ENCODE measurements at places on chromosomes 12 and 14. TPM values are rescaled to one million over a fixed set of nuclear protein-coding genes. Genes with fewer than 3 reads are reported as not detected.

DNA sequence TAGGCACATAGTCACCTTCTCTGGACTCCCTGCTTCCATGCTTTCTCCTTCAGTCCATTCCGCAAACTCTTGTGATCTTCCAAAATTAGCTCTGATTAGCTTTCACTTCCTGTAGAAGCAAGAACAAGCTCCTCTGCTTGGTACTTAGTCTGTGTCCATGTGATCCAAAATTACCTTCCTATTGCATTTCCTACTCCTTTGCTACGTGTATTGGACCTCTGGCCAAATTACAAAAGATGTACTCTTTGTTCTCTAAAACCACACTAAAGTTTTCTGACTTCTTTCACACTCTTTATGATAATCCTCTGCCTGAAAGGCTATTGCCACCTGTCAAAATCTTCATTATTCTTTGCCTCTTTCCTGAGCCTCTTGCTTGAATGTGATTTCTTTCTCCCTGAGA, 786 bp upstream of the TSFM start:
- no peaks in the 10 kb centered on the region for H3K27me3 ChIP-seq
- H3K4me1 ChIP-seq = peaks cover 47% of the 10 kb centered on the region
- DNase-seq = no peak
- peak overlapping the region; percentile 87 for H3K27ac ChIP-seq
- peaks cover 30% of the 10 kb centered on the region for H3K36me3 ChIP-seq

The CD27 gene
- total RNA-seq = 43.4 TPM

DNA sequence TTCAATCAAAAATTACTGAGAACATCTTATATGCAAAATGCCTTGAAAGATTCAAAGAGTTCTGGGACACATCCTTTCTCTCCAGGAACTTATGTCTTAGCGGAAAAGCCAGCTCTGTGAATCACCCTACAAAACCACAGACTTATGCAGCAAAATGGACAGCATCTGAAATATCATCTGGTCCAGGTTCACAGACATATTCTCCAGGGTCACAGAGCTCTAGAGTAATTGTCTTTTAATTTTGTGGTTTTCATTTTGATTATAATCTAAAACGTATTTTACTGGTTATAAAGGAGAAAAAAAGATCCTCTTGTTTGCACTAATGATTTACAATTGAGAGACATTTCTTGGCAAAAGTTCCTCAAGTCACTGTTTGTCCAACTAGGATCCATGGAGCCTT, 246.2 kb downstream of the MSRB3 start:
- H3K36me3 ChIP-seq = no peaks in the 10 kb centered on the region
- H3K4me1 ChIP-seq = no peaks in the 10 kb centered on the region
- H3K27me3 ChIP-seq = no peaks in the 10 kb centered on the region

GRCh38 chr12:106115440-106115839, 23.3 kb downstream of the NUAK1 start:
- H3K4me3 ChIP-seq = no peak overlapping the region
- DNase-seq = no peak
- peaks cover 6% of the 10 kb centered on the region for H3K4me1 ChIP-seq
- no peaks in the 10 kb centered on the region for H3K36me3 ChIP-seq
- H3K27ac ChIP-seq = no peak overlapping the region
- peaks cover 19% of the 10 kb centered on the region for H3K27me3 ChIP-seq

- no peak overlapping the region for H3K27ac ChIP-seq
- H3K36me3 ChIP-seq = no peaks in the 10 kb centered on the region
- H3K4me3 ChIP-seq = no peak overlapping the region
Observed at GRCh38 chr12:52189376-52190174, 2.2 kb downstream of the KRT80 start.

The CLEC6A gene
- total RNA-seq = not detected

The NFATC4 gene
- total RNA-seq = not detected

The RNASE13 gene
- total RNA-seq = not detected

DNA sequence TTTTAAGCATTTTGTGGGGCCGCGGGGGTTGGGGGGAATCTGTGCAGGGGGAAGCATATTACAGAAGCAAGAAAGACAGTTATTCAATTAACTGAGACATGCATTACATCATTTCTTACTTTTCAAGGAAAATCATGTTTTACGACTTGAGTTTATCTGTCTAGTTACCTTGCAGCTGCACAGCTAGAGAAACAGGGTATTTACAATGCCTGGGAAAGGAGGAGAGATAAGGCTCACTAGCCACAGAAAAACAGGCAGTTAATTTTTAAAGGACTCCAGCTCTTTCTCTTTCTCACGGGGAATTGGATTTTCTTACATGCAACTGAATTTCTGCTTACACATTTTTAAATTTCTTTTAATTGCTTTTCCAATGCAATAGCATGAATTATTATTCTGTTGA, 22.2 kb downstream of the FCF1 start:
- no peak overlapping the region for H3K4me3 ChIP-seq
- peaks cover 39% of the 10 kb centered on the region for H3K36me3 ChIP-seq
- H3K27me3 ChIP-seq = no peaks in the 10 kb centered on the region
- DNase-seq = no peak
- no peaks in the 10 kb centered on the region for H3K4me1 ChIP-seq

The TSHR gene
- total RNA-seq = 0.70 TPM

All from activated CD4-positive, alpha-beta memory T cell treated with anti-CD3 and anti-CD28 coated beads, Interleukin-2, amount 10 ng/mL, durations not matched to agents 7 days and 5 days (primary cell).